ENCODE measurements at places on chromosomes 6 and 20.
A peak's percentile ranks its signal among the peaks of the same experiment; 100 is the strongest.

- DNase-seq: no peak
Observed at GRCh38 chr20:58223358-58223941, 5.0 kb downstream of the ANKRD60 start.

DNA sequence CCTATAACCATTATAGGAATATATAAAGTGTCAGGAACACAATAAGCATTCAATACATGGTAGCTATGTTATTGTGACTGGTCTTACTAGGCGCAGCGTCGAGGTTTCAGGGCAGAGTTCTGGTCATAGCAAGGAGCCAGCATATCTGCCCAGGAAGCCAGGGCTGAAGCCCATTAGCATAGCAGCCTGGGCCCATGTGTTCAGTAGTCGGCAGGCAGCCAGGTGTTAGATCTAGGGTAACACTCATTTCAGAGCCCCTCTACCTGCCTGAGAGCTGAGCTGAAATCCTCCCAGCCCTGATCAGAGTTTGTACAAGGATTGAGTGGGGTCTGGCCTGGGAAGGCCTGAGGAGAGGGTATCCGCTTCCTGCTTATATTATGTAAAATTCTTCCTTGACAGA is 32.1 kb downstream of the C20orf173 start:
- no peak for DNase-seq

GRCh38 chr20:44540834-44541233 is 19.0 kb upstream of the SERINC3 start:
- no peak for DNase-seq

DNA sequence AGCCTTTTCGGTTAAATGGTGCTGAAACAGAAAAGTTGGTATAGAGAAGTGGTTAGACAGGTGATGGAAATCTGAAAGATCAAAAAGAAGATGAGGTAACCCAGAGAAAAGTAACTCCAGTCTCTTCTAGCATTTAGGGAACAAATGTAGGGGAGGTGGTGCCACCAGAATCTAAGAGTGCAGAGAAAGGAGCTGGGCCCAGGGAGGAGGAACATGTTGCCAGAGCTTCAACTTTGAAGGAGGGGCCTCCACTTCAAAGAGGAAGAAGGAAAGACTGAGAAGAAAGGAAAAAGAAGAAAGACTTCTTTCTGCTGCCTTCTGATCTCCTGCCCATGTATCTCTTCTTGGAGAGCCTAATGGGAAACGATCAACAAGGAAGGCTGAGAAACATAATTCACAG is 23.5 kb upstream of the ATRN start:
- no peak for DNase-seq

- no peak for DNase-seq
Observed at GRCh38 chr6:17679726-17680125, 27.0 kb downstream of the NUP153 start.

DNA sequence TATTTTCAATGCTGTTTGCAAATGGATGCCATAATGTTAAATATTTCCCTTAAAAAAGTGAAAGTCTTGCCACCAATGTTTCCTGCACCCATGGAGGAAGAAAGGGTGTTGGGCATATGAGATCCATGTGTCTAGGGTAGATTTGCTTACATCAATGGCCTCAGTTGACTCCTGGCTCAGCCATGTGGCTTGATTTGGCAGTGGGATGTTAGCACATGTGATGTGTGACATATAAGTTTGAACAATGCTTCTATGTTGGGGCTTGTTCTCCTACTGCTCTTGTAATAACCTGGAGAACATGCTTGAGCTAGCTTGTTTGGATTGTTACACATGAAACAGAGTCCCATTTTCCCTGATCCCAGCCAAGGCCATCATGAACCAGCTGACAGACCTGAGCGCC is 187.6 kb downstream of the SCP2D1 start:
- no peak for DNase-seq

DNA sequence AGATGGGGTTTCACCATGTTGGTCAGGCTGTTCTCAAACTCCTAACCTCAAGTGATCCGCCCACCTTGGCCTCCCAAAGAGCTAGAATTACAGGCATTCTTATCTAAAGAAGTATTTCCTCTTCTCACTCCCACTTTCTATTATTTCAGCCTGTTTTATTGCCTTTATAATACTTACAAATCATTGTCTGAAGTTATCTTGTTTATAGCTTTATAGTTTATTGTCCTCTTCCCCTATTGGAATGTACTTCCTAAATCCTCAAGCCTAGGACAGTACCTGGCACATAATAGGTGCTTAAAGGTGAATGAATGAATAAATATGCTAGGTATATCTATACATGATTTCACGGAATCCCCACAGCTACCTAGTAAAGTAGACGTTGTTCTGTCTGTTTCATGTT is 37.8 kb upstream of the RNF182 start:
- DNase-seq: no peak

- no peak for DNase-seq
Observed at GRCh38 chr6:13425943-13426931, 61.2 kb downstream of the GFOD1 start.

GRCh38 chr6:155130161-155130853 is 133.5 kb upstream of the CLDN20 start:
- no peak for DNase-seq

DNA sequence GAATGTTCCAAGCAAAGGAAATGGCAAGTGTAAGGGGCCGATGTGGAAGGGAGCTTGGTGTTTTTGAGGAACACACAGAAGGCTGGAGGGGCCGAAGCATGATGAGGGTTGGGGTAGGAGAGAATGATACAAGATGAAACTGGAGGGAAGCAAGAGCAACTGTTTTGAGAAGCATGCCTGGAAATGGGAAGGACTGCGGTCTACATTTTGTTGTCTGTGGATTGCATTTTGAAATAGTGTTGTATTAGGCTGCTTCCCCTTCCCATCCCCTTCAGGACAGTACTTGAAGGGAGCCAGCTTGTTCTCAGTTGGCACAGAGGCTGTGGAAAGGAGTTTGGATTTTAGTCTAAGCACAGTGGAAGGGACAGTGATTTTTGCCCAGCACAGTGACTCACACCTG is 2.2 kb downstream of the TM9SF4 start:
- DNase-seq: no peak

DNA sequence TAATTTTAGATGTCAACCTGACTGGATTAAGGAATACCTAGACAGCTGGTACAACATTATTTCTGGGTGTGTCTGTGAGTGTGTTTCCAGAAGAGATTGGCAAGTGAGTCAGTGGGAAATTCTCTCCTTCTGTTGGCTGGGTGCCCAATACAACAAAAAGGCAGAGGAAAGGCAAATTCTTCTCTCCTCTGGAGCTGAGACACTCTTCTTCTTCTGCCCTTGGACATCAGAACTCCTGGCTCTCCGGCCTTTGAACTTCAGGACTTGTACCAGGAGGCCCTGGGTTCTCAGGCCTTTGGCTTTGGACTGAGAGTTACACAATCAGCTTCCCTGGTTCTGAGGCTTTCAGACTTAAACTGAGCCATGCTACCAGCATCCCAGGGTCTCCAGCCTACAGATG is 7.8 kb upstream of the BTN3A1 start:
- DNase-seq: no peak

GRCh38 chr6:119791736-119792135 is 442.2 kb upstream of the MAN1A1 start:
- DNase-seq: no peak

- DNase-seq: no peak
Observed at GRCh38 chr6:108730635-108731515, 117.3 kb upstream of the ARMC2 start.

- DNase-seq: no peak
Observed at GRCh38 chr6:23980965-23981364, 145.1 kb upstream of the NRSN1 start.

GRCh38 chr6:32369660-32370059 is 2.0 kb downstream of the TSBP1 start:
- DNase-seq: no peak

DNA sequence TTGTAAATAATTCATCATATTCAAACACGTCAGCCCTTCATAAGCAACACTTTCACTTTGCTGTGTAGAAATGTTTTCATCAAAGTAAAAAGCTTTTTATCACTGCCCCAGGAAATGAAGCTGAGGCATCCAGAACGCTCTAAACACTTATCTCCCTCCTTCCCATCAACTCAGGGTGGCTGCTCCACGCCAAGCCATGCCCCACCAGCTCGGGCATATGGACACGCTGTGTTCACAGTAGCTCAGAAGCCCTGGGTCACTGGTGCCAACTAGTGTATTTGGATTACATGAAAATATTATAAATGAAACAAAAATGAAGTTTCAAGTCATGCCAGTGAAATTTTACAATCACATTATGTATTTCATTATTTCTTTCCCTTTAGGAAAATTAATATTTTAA is 10.3 kb downstream of the PDE10A start:
- DNase-seq: no peak

DNA sequence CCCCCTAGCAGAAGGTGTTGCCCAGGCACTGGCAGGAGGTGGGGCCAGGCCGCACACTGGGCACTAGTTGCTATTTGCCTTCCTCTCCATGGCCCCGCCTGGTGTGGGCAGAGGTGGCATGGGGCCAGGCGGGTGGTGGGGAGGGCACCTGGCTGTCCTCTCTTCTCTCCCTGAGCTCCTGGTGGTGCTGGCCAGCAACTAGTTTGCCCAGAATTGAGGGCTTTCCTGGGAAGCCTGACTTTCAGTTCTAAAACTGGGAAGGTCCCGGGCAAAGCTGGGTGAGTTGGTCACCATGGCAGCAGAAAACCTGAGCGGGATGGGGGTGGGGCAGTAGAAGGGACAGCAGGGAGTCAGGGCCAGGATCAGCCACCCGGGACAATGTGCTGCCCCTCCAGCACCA is 48.2 kb downstream of the RBM38 start:
- DNase-seq: no peak

- DNase-seq: peak; percentile 40
Observed at GRCh38 chr6:16769131-16769985, 8.1 kb upstream of the ATXN1 start.

All from activated T-helper 1 cell treated with anti-CD3 and anti-CD28 coated beads, Interleukin-2, amount 50 U/mL, for 16 hours (primary cell).